ENCODE measurements at places on chromosomes 7 and 10. TPM values are rescaled to one million over a fixed set of nuclear protein-coding genes. Genes with fewer than 3 reads are reported as not detected.

- no peak for DNase-seq
Observed at GRCh38 chr10:14184841-14185315, 145.8 kb downstream of the FRMD4A start.

GRCh38 chr10:132685101-132685891, 100.7 kb downstream of the NKX6-2 start:
- peak; percentile 40 for DNase-seq

DNA sequence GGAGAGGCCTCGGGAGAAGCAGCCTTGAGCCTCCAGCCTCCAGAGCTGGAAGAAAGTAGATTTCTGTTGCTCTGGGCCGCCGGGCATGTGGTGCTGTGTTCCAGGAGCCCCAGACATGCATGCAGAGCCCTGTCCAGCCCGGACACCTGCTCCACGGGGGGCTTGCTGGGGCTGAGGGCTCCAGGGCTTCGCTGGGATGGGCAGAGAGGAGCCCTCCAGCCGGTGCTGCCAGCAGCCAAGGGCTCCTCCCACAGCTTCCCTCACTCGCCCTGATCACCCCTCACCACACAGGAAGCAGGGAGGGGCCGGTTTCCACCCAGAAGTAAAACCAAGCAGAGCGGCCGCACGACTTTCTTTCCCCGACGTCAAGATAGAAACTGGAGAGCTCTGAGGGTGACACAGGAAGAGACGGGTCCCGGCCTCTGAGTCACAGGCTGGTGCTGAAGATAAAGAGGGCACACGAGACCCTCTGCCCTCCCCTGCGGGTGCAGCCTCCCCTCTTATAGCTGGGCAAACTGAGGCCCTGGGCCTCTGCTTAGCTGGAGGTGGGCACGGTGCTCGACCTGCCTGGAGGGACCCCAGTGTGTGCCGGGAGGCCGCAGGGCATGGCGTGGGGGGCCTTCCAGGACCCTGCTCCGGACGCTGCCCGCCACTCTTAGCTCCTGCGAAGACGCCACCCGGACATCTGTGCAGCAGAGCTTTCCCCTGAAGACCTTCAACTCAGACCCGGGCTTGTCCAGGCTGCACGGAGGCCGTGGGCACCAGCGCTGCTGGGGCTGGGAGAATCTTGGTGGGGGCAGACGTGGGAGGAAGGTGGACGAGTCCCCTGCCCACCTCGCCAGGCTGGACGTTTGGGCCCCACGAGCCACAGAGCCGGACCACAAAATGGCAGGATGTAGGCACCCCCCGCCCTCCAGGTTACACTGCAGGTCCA, 31.1 kb downstream of the ADAP1 start:
- peak; percentile 36 for DNase-seq

DNA sequence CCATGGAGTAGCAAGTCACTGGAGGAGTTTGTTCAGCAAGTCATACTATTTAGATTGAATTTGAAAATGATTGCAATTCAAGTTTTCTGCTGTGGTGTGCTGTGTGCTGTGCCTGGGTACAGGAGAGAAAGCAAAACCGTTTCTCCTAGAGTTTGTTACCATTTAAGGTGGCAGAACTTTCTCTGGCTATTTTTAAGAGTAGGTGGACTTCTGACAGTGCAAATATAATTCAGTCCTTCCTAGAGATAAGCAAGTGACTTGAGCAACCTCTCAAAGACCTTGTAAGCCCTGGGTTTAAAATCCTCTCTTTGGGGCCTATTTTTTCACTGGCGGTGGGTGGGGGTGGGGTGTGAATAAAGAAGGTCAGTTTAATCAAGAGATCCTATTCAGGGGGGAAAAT, 42.9 kb upstream of the FGL2 start:
- no peak for DNase-seq

DNA sequence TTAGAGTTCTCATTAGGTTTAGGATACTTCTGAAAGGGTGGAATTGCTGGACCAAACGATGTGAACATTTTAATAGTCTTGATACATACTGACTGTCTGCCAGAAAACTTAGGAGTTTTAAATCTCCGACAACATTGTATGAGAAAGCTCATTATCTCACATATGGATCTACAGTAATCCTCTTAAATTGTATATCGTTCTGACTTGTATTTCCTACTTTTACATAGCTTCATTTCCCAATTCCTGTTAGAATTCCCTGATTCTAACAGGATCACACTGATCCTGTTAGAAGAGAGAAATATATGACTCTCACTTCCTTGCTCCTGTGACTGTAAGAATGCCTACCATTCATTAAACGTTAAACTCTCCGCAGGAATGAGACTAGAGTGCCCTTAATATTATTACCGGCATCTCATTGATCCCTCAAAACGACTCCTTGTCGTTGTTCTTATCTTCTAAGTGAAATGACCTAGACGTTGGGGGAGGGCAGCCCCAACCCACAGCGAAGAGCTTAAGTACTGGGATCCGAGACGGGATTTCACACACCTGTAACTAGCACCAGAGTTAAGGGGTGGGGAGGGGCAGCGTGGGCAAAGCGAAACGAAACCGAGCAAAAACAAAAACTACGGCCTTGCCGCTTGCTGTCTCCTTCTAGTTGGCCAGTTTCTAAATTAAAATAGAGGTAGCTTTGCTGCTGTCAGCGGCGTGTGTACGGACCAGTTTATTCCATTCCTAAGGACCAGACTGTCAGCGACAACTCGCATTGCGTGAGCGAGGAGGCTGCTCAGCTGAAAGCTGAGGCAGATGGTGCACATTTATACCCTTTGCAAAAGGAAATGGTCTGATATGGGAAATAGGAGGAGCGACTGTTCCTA, 678 bp upstream of the TMEM106B start:
- DNase-seq, result no peak

GRCh38 chr7:144907577-144907976, 71.7 kb upstream of the TPK1 start:
- DNase-seq, result no peak

DNA sequence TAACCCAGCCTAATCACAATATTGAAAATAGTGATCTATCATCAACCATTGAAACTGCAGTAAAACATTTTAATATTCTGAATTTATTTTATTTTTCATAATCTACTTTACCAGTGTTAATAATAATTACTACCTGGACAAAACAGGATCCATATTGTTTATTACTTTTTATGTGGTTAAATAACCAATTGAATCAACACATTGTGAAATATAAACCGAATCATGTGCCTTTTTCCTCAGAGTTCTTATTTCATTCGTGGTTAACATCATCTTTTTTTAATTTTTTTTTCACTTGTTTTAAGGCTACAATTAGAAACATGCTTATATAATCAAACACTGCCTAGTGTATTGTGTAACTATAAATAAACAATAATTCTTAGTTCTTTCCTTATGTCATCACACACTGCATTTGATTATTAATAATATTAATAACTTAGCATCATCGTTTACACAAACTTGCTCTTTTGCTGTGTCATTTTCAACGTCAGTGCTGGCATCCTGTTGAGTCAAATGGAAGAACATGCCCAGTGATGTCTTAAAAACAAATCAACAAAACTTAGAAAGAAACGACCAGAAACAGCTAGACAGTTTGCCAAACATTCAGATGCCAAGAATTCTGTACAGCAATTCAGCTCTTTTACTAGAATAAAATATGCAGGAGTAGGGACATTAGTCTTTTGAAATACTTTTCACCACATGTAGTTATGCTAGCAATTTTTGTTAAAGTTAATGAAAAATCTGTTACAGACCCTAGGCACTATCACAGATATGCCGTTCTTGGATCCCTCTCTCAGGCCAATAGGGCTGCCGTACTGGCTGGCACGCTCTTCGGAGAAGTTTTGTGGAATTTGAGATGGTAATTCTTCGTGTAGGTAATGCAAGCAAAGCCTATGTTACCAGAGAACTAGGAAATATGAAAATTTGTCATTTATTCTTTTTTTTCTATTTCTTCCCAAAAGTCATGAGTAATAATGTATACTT, 330.4 kb upstream of the SEMA3A start:
- DNase-seq, result no peak

DNA sequence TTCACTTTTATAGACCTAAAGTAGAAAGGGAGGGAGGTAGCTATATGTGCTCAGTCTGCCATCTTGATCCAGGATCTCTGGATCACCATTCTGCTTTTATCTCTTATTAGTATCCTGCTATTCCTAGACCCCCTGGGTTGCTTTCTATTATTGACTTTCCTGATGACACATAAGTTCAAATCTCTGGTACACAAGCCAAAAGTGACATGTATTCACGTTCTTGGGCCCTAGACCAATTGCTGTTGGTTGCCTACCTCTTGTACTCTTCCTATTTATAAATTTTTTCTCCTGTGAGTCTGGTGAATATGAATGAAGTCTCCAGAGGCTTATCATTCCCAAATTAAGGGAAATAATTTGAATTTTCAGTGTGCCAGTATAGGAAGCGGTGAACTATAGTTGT, 56.9 kb downstream of the DNMBP start:
- DNase-seq, result no peak

DNA sequence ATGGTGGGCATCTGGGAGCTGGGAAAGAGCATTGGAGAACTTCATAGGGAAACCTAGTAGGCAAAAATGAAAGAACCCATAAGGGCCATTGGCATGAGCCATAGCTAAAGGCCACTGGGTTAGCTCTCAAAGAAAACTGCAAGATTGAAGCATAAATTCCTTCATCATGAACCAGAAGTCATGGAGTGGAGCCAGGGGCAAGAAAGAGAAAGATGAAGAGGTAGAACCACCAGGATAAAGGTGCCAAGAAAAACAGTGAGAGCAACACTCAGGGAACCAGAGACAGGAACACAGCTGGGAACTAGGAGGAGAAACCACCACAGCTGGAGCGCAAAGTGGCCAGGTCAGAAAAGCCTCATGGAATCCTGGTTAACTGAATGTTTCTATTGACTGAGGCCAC, 11.5 kb upstream of the SGMS1 start:
- DNase-seq, result no peak

DNA sequence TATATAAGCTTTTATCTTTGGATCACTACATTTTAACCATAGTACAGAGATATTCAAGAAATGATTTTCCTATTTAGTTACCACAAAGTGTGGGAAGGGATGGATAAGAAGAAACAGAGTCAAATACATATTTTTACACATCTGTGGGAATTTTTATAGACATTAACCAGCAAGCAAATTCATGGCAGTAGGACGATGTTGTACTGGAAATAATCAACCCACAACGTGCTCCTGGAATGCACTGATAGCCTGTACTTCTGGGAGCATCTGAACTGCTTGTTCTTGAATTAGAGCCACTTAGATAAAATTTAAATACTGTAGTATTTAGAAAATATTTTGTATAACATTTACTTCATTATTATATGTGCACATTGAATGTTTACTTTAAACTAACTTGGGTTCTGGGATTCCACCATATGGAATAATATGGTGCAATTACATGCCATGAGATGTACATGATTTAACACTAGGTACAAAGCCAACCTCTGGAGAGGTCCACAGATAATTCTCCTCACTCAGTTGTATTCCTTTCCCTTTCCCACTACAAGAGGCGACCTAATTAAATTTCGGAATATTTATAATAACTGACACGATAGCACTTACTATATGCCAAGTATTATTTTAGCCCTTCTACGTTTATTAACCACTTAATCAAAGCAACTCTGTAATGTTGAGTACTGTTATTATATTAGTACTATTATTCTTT, 164.9 kb upstream of the HGF start:
- no peak for DNase-seq

GRCh38 chr10:88119160-88119559, 255.7 kb downstream of the PTEN start:
- DNase-seq, result no peak

The RBP3 gene
- total RNA-seq, result not detected

The EPHB6 gene
- 12.3 TPM for total RNA-seq

The SFTPD gene
- not detected for total RNA-seq

The SEMA3C gene
- total RNA-seq, result 36.6 TPM

The HOXA7 gene
- total RNA-seq, result 8.8 TPM

The SPOCK2 gene
- 1.4 TPM for total RNA-seq

The TSPAN33 gene
- total RNA-seq, result 16.7 TPM

The DRGX gene
- total RNA-seq, result 0.18 TPM

The OR2A5 gene
- total RNA-seq, result not detected

The PRSS1 gene
- not detected for total RNA-seq

Measured in neural crest cell (in vitro differentiated cells).